NCI-H1436 (cell line): ENCODE measurements at places on chromosomes 1 and 21.

- no peak for DNase-seq
These were observed 5.6 kb downstream of the WRAP73 start for GRCh38 chr1:3644273-3644672.

GRCh38 chr1:12697397-12697796 is 18.5 kb upstream of the AADACL3 start:
- no peak for DNase-seq

DNA sequence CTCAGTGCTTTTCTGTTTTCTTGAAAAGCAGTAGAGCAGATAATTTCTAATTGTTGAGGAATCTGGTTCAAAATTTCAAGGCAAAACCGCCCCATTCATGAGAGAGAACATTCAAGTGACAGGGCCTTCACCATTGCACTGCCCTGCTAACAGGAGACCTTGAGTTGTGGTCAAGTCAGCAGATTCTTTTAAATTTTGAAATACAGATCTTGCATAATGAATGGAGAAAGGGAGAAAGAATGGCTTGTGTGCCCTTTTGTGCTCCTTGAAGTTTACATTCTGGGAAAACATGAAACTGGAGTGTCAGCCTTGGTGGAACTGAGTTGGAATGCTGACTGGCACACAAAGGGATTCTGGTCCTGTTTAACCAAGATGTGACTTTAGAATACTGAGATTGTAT is 164.5 kb upstream of the UBE2U start:
- no peak for DNase-seq

DNA sequence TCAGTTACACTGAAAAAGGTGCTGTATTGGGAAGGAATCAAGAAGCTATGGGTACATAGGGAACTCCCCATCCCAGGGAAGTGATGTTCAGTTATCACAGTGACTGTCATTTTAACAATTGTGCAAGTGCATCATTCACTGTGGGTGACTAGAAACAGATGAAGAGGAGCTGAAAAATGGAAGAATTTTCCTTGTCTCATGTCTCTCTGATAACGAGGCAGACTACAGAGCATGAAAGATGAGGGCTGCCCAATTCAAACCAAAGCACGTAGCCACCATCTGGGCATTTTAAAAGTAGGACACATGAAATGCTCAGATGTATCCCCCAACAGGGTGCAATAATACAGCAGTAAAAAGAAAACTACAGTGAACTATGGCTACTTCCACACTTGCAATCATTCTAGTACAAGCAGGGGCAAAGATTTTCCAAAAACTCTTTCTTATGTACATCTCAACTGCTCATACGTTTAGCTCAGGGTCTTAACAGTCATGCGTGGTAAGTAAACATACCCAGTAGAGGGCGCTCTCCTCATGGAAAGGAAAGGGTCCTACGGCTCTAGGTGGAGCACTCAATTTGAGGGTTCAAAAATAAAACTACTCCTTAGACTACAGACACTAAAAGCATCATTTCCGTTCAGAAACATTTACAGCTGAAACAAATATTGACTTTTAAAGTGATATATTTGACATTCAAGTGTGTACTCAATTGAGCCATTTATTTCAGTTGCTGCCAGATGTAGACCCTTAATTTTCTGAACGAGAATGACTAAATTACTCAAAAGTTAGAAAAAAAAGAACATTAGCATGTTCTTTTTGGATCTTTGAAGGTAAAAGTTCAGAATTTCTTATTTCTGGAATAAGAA is 143.2 kb downstream of the KCTD3 start:
- DNase-seq: peak; percentile 82

- DNase-seq: no peak
These were observed 21.3 kb upstream of the ATF3 start for GRCh38 chr1:212587016-212587887.
